ENCODE measurements at places on chromosomes 3 and 15.

DNA sequence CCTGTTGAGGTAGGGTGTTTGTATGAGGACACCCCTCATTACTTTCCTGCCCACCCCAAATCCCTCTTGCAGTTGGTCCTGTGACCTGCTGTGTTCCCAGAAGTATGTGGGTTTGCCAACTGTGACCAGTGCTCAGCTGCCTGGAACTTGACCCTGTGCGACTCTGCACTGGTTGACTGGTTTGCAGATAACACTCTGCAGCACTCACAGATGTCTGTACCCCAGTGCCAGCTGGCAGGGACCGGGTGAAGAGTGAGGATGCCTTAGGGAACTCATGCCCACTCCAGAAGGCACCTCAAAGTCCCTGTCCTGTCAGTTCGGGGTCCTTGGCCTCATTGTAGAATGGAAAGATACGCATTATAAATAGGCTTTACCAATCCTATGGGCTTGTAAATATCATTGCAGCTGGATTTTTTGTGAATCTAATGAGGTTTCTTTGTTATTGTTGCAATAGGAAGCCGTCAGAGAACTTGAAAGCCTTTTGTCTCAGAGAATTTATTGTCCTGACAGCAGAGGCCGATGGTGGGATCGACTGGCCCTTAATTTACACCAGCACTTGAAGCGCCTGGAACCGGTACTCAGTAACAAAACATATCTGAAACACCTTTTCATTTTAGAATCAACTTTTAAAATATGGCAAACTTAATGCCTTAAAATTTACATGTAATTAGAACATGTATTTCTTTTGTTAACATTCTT, 18.2 kb downstream of the FAN1 start:
- no peak for DNase-seq

GRCh38 chr3:3084890-3085289, 25.3 kb downstream of the IL5RA start:
- DNase-seq = no peak

GRCh38 chr15:94327356-94327936, 96.1 kb downstream of the MCTP2 start:
- peak; percentile 40 for DNase-seq

DNA sequence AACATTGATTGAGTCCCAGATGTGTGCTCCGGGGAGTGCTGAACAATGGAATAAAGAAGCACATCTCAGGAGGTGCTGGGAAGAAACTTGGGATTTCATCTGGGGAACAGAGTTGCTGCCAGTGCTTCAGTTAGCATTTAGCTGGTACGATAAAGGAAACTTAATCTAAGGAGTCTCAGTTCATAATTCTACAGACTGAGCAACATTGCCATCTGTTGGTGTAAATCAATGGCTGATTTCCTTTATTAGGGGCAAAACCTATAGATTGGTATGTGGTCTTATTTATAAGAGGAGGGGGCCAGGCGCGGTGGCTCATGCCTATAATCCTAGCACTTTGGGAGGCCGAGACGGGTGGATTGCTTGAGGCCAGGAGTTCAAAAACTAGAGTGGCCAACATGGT, 8.9 kb downstream of the MKRN2OS start:
- DNase-seq = peak; percentile 18

DNA sequence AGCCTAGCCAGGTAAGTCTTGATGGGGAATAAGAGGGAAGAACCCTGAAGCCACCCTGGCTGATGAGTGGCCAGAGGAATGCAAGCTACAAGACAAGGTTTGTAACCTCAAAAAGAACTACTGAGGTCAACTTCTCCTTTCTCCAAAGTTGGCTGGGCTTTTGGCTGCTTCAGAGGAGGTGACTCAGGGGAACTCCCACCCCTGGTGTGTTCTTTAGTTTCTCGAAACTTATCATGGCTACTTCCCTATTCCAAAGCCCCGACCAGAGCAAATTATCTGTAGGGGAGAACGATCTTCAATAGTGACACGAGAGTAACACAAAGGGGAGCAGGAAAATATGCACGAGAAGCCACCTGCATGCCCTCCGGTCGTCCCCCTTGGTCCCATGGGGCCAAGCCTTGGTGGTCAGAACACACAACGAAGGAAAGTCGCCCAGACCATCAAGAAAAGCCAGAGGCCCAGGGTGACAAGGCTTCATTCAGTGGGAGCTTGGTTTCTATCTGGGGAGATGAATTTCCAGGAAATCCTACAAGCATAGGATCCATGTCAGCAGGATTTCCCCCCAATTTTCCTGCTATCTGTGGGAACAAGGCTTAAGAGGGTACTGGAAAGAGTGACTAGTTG, 6.5 kb upstream of the BCL2A1 start:
- DNase-seq = no peak

- no peak for DNase-seq
Measured at GRCh38 chr3:30539206-30539605, 67.2 kb upstream of the TGFBR2 start.

DNA sequence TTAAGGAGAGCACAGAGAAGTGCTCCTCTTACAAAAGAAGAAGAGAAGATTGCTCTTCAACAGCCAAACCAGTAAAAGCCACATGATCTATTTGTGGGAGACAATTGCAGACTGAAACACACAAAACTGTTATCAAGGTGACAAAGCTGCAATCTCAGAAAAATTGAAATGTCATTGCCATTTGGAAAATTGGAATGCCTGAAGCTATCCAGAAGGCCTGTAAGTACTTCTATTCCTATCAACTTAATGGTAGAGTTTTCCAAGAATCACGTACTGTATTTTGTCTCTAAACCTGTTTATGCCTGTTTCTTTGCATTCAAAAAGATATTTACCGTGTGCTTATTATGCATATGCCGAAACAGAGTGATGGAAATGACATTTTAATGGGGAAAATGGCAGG, 204.7 kb downstream of the GREM1 start:
- no peak for DNase-seq

DNA sequence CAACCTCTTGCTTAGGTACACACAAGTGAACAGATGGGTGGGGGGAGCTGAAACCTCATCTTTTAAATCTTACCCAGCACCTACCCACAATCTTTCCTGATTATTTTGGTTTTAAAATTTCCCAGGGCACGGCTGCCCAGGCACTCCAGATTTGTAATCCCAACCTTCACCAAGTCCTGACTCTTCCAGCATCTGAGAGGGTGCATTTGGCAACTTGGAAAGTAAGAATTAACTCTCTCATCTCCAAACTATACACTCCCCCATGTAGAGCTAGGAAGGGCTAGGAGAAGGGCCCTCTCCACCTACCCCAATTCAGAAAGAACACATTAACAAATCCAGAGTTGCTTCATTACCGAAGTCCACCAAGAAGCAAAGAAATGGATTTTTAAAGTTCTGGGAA, 41.7 kb upstream of the PRICKLE2 start:
- no peak for DNase-seq

DNA sequence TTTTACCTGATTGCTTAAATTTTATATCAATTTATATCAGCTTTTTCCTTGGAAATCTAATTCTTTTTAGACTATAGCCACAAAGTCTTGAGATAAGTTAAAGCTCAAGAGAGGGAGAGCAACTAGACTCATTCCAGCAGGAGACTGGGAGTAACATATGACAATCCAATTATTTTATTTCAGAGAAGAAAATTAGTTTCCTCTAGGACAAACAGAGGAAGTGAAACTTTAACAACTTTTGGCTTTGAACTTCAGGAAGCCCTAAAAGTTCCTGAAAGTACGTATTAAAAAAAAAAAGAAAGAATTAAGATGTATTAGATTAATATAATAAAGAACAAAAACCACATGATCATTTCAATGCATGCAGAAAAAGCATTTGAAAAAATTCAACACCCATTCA, 13.9 kb upstream of the UBE2E2 start:
- no peak for DNase-seq

GRCh38 chr3:58025406-58025805, 17.2 kb downstream of the FLNB start:
- DNase-seq = no peak

DNA sequence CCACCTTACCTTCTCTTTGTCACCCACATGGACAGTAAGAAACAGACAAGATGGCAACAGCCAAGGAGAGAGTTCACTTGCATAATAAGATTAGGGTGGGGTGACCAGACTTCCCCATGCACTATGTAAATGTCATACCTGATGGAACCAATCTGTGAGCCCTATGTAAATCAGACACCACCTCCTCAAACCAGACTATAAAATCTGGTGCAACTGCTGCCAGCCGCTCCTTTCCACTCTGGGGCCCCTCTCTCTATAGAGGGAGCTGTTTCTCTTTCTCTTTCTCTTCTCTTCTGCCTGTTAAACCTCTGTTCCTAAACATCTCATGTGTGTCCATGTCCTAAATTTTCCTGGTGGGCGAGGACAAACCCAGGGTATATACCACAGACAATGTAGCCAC, 405.5 kb upstream of the CNTN4 start:
- no peak for DNase-seq

GRCh38 chr3:40780291-40780924, 255.6 kb downstream of the ZNF621 start:
- DNase-seq = peak; percentile 72

GRCh38 chr15:60733196-60733595, 254.3 kb upstream of the ICE2 start:
- DNase-seq = no peak

DNA sequence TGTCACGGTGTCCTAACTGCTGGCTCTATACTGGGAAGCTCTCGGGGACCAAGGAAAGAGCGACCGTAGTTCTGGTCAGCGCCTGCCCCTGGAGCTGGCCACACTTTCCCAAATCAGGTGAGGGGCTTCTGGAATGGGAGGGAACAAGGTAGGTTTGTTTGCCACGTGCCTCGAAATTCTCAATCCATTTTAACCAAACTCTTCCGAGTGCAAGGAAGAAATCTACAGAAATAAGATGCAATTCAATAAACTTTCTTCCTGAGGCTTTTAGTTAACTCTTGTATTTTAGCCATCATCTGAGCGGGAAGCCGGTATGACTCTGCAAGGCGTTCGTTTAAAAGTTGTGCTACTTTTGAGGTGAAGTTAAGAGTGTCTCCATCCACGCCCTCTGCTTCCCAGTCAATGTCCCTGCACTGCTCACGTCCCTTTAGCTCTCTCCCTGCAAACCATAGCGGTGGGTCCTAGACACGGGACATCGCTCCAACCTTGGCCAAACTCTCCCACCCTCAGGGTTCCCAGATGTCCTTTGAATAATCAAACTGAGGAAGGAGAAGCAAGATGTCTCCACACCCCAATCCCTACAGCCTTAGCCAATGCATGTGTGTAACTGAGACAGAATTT, 597 bp downstream of the AGTR1 start:
- DNase-seq = no peak

DNA sequence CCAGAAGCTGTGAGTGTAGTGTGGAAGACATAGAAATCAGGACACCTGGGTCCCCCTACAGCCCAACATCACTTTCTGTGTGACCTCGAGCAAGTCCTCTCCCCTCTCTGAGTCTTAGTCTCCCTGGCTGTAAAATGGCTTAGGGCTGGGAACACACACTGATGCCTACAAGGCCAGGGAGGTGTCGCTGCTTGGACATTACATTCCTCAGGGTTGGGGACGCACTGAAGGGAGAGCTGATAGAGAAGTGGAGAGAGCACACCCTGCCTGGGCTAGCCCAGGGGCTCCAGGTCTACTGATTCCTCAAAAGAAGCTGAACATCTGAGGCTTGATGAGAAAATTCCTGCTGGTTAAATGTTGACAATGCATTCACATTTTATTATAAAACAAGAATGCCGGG, 6.3 kb upstream of the ALAS1 start:
- DNase-seq = no peak

- no peak for DNase-seq
Measured at GRCh38 chr15:47971637-47972036, 149.2 kb upstream of the SLC24A5 start.

- no peak for DNase-seq
Measured at GRCh38 chr3:151896246-151897012, 23.0 kb downstream of the SUCNR1 start.

- peak; percentile 43 for DNase-seq
Measured at GRCh38 chr3:194686816-194687637, 1.3 kb downstream of the FAM43A start.

- DNase-seq = no peak
Measured at GRCh38 chr15:41494190-41494921, 682 bp downstream of the ITPKA start.

- peak; percentile 13 for DNase-seq
Measured at GRCh38 chr3:127233371-127233770, 40.4 kb downstream of the PRR23E start.

DNA sequence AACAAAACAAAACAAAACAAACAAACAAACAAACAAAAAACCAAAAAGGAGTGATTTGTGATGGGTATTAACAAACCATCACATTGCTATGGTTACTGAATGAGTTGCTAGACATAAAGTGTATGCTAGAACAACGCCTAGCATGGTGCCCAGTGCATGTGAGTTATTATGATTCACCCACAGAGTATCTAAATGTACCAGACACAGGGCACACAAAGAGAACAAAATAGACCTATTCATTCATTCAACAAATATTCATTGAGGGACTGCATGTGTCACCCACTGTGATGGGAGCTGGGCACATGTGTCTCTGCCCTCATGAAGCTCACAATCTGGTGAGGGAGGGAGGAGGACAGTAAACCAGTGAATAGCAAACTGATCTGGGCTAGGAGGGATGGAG, 11.6 kb upstream of the ACAN start:
- DNase-seq = peak; percentile 39

- peak; percentile 97 for DNase-seq
Measured at GRCh38 chr15:98727115-98728040, 79.0 kb downstream of the IGF1R start.

DNA sequence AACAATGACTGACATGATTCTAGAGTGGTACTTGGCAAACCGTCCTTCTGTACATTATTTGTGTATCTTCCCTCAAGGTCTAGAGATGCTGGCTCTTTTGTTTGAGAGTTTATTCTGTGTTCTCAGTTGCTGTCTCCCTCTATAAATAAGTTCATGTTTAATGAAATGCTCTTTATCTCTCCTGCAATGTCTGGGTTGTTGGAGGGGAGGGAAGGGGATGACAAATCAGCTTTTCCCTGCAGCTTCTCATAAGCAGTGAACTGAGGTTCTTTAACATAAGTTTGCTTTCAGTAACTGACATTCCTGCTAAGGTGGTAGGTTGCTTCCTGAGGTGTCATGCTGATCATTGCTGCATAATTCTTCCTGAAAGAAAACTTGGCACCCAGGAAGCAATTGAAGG, 21.8 kb downstream of the ITPR1 start:
- no peak for DNase-seq

DNA sequence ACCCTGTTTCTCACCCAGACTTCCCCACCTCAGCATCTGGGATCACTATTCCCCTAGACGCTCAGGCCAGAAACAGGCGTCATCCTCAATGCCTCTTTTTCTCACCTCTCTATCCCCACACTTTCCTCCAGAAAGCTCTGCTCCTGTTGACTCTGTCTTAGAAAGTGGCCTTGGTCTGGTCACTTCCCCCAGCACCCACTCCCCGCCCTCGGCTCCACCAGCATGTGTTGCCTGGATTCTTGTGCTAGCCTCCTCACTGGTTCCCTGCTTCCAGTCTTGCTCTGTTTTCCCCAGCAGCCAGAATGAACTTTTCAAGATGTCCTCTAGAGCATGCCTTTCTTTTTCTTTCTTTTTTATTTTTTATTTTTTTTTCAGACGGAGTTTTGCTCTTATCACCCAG, 39.7 kb upstream of the ESYT3 start:
- no peak for DNase-seq
